ENCODE measurements at places on chromosomes 7 and 10.

- DNase-seq, result peak; percentile 57
Measured at GRCh38 chr7:140506788-140507464, 27.6 kb upstream of the MKRN1 start.

- peak; percentile 35 for DNase-seq
Measured at GRCh38 chr7:98399462-98399861, 1.4 kb downstream of the BAIAP2L1 start.

GRCh38 chr10:31033147-31033546, 1.5 kb upstream of the ZNF438 start:
- DNase-seq, result peak; percentile 60

DNA sequence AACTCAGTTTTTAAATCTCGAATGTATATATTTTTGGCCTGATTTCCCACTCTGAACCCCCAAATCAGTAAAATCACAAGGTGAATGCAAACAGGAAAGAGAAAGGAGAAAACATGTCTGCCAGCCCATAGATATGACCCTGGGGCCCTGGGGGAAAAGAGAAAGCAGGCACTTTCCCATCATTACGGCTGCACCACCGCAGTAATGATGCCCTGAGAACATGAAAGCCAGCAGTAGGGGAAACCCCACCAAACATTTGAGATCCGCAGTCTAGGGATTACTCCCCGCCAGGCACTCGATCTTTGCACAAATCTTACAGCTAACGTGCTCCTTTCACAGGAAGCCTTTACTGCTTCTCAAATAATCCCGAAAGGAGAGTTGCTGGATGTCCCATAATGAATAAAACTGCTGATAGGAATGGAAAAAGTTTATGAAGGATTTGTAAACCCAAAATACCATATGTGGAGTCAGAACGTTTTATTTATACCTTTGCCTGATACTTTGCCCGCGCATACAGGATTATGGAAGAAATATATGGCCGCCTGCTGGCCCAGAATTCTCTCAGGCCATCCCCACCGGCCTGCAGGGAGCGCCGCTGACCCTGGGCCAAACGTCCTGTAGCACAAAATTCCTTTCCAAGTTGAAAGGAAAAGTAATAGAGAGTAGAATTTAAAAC, 180.0 kb upstream of the INHBA start:
- no peak for DNase-seq

DNA sequence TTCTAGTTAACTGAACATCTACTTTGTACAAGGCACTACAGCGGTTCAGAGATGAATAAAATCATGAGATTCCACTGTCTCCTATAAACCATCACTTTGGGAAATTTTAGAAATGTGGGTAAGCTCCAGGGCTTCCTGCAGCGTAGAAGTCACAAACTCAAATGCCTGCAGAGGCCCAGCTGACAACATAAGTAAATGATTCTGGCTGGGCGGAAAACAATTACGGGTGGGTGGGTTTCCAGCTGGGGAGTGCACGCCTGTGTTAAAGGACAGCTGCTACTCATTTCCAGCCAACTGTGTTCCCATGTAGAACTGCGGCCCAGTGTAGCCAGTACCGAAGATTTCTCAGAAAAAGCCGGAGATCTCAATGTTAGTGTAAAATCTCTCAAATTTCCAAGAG, 69.5 kb upstream of the ATRNL1 start:
- no peak for DNase-seq

DNA sequence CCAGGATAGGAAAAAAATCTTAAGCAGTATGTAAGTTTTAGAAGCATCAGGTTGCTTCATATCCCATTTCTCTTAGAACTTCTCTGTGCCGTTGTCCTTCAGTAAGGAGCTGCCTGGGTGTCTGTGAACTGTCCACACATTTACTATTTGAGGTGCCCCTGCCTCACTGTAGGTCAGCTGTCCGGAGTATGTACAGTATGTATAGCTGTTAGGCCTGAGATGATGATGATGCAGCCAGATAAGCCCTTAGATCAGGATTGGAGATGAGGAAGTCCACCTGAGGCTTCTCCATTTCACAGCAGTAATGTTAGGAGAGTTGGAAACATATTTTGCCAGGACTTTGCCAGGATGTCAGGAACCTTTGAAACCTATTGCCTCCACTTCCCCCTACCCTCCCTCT, 7.7 kb downstream of the NDUFB2 start:
- DNase-seq, result no peak

DNA sequence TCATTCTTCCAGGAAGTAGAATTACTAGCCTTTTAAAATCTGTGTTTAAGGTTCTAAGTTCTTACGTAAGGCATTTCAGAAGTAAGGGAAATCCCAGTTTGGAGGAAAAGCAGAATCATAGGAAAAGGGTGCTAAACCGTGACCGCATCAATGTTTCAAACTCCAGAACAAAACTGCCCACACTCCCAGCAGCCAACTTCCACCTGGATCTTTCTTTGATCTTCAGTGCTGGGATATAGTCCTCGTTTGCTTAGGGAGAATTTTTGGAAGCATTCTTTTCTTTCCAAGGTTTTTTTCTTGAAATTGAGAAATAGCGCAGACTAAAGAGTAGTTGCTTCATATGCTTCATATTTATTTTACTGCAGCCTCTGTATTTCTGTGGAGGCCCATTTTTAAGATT, 8.9 kb downstream of the PROSER2 start:
- no peak for DNase-seq

- DNase-seq, result no peak
Measured at GRCh38 chr7:23065974-23066373, 39.6 kb upstream of the KLHL7 start.

DNA sequence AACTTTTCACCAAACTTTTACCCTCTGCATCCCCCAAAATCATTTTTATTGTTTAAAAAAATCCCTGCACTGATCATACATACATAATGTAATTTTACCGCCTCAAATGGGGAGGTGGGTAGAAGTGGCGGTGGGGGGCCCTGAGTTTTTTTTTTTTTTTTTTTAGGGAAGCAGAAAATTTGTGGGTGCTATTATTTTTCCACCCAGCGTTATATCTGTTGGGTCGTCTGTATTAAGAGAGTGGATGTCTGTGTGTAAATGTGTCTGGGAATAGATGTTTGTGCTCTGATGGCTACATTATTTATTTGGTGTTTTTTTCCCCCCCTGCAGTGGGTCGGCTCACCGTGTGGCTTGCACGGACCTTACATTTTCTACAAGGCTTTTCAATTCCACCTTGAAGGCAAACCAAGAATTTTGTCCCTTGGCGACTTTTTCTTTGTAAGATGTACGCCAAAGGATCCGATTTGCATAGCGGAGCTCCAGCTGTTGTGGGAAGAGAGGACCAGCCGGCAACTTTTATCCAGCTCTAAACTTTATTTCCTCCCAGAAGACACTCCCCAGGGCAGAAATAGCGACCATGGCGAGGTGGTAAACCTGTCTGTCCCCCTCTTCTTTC, 438 bp downstream of the ARID5B start:
- DNase-seq, result peak; percentile 54

DNA sequence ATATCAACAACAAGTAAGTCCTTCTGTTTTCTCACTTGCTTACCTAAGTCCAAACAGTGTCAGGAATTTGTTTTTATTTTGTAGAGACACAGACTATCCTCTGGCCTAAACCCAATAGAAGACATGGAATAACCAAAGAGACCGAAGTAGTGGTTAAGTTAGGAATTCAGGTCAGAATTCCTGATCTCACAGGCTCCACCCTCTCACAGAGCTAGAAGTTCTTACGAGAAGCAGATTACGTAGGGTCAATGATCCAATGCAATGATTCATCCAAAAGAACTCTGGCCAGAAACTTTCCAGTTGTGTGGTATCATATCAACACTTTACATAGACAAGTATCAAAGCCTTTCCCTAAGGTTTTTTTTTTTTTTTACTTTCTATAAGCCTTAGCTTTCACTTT, 73.8 kb downstream of the IQUB start:
- peak; percentile 80 for DNase-seq

DNA sequence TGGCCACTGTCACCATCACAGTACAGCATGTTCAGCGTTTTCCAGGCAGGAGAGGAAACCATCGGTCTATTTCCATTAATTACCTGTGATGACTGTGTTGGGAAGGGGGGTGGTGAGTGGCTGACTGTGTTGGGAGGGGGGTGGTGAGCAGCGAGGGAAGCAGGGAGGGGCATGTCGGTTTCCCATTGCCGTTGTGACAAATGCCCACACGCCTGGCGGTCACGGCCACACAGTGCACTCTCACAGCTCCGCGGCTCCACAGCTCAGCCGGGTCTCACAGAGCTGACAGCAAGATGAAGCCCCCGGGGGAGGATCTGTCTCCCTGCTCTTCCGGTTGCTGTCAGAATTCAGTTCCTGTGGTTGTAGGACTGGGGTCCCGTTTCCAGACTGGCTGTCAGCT, 39.0 kb downstream of the AP5Z1 start:
- no peak for DNase-seq

DNA sequence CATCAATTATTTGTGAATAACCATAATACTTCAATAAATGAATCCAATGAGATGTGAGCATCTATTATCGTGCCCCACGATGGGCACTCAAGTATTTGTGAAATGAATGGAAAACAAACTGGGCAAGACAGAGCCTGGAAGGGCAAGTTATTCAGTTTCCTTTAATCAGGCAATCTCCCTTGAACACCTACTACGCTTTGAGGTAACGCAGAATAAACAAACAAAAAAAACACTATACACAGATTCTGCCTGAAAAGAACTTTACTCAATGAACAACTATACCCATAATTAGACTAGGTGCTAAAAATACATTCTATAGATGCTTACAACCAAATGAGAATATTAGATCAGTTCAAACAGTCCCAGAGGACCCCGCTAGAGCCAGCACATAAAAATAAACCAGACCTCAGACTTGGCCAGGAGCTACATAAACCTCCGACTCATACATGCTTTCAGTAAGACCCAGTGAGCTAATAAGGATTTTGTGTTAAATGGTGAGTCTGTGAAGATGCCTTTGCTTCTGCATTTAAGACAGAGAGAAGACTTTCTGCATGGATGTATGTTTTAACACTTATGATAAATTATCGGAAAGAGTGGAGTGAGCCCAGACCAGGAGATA, 121.3 kb downstream of the MPP7 start:
- no peak for DNase-seq

DNA sequence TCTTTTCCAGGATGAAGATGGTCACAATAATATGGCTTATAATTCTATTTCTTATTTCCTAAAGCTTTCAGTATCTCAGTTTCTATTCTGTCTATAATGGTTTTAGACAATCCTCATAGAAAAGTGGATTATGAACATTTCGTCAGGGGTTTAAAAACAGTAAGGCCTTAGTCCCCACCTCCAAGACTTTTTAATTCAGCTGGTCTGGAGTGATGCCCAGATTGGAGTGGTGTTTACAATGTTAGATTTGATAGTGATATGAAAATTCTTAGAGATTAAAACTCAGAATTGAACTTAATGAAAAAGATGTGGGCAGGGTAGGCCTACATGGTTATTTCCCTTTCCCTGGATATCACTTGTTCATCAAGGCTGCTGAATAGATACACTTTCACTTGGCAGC, 1238.3 kb downstream of the SORCS3 start:
- DNase-seq, result no peak

GRCh38 chr10:60757420-60757895, 20.8 kb upstream of the CDK1 start:
- no peak for DNase-seq

GRCh38 chr7:155189590-155189989, 108.1 kb upstream of the INSIG1 start:
- no peak for DNase-seq

DNA sequence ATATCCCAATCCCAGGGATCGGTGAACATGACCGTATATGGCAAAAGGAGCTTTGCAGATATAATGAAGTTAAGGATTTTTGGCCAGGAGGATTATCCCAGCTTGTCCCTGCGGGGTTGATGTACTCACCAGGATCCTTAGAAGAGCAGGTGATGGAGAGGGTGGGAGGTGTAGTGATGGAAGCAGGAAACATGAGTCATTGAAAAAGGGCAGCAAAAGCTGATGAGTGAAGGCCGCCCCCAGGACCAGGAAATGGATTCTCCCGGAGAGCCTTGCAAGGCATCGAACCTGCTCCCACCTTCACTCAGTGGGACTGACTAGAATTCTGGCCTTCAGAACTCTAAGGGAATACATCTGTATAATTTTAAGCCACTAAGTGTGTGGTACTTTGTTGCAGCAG, 5.2 kb upstream of the NUPR2 start:
- no peak for DNase-seq

DNA sequence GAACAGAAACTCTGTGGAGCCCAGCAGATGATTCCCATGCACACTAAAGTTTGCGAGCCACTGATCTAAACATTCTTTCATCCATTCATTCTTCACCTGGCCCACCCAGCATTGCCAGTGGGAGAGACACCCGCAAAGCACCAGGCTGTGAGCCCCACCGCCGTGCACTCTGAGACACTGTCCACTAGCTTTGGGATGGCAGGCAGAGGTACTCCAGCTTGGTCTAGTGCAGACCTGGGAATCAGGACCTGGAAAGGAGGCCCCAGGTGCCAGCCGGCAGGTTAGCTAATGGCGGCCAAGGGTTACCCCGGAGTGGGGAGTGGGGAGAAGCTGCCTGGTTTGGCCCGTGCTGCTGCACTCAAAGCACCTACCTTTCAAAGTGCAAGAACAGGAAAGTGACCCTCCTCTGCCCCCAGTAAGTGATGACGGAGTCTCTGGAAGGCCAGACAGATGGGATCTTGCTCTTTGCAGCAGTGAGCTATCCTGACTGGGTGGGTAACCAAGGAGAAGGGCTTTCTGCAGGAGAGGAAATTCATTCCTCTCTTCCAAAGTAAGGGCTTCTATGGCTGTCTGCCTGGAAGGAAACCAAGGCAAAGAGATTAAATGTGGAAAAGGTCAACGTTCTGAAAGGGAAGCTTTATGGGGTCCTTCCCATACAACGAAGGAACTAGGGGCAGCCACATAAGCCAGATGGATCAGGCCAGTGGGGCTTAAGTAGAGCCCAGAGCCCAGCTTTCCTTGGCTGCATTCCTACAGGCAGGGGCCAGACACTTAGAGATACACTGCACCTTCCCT, 74.2 kb upstream of the LRRC4 start:
- DNase-seq, result no peak

GRCh38 chr7:205115-206010, 13.0 kb downstream of the FAM20C start:
- no peak for DNase-seq

- no peak for DNase-seq
Measured at GRCh38 chr7:77413128-77413527, 3.0 kb downstream of the GSAP start.

DNA sequence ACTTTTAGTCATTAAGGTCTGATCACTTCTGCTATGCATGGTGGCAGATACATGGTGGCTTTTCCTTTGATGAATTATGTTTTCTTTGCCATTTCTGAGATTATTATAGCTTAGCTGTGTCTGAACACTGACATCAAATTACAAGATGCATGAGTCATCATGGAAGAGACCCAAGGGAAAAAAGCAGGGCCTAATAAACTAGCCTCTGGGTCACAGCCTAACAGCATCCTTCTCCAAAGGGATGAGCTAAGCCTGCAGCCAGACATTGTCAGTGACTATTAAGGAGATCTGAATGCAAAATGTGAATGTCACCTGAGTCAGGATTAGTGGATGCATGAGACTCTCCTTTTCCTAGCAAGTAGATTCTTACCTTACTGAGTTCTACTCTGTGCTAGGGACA, 19.1 kb upstream of the OGDHL start:
- peak; percentile 29 for DNase-seq

DNA sequence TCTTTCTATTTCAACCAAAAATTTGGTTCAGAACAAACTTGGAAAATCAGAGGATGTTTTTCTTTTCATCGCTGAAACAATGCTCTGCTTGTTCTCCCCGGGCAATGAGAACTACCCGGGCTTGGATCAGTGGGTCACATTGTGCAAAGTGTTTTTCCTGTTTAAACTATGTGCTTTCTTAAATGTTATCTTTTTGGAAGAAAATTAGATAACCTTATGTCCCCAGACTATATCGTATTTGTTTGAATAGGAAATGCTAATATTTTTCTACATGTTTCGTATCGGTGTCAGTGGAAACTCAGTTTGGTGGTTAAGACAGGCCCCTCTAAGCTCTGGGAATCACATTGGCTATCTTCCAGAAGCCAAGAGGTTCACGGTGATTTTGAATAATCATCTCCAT, 319.5 kb upstream of the NFE2L3 start:
- DNase-seq, result no peak

All from fibroblast of the aortic adventitia (primary cell).